Tibial nerve (tissue), 4 donors: ENCODE measurements at places on chromosomes 5 and 9.

DNA sequence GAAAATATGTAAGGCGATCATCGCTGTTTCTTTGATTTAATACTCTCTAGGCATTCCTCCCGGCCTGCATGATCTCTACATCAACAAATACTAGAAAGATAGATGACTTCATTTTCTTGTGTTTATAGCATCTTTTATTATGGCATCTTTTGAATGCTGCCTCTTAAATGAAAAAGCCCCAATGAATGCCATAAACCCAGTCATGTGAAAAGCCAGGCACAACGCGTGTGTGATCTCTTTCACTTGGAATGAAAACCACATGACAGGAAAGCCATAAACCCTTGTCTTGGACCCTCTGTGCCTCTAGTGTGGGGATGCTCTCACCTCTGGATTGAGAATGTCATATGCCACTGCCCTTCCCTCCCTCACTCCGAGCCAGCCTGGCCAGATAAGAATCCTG is 476.2 kb downstream of the SEMA5A start:
- DNase-seq = no peak

GRCh38 chr5:151388960-151389359 is 41.6 kb upstream of the SLC36A2 start:
- no peak for DNase-seq

DNA sequence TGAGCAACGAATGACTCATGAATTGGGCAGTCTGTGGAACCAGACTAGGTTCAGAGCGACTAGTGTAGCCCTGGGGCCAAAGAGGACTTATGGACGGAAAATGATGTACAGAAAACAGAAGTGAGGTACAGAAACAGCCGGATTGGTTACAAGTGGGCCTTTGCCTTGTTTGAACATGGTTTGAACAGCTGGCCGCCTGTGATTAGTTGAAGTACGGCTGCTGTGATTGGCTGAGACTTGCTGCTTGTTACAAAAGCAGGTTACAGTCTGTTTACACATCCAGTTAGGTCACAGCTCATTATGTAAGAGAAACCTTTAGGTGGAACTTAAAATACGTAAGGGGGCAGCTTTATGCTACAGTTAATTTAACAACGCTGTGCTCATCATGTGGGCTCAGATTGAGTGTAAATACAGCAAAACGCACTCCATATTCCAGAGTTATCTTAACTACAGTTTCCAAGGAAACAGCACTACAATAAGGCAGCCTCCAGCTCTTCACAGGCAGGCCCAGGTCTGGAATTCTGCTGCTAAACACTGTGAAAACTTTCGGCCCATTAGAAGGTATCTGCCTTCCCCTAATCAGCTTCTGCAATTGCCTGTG is 6.5 kb downstream of the AMACR start:
- no peak for DNase-seq

- DNase-seq = no peak
Observed at GRCh38 chr5:181192337-181193046, 12.5 kb downstream of the TRIM7 start.

- no peak for DNase-seq
Observed at GRCh38 chr9:68555437-68556150, 14.9 kb upstream of the TMEM252 start.

DNA sequence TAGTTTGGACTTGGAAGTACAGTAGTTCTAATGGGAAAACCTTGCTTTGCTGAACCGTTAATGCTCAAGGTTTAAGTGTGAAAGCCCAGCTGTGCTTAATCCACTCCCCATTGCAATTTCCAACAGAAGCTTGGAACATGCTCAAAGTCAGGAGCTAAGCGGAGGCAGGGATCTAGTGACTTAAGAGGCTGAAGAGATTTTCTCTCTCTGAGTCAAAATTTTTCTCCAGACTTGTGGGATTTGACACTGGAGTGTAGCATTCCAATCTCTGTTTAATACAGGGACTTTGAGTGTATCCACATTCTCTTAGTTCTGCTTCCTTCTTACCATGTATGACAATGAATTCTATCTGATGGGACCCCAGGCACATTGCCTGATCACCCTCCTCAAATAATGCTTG is 471.8 kb downstream of the KIF4B start:
- no peak for DNase-seq

- DNase-seq = no peak
Observed at GRCh38 chr5:127565586-127566270, 48.3 kb downstream of the PRRC1 start.

GRCh38 chr5:146327257-146327870 is 11.3 kb upstream of the POU4F3 start:
- no peak for DNase-seq

DNA sequence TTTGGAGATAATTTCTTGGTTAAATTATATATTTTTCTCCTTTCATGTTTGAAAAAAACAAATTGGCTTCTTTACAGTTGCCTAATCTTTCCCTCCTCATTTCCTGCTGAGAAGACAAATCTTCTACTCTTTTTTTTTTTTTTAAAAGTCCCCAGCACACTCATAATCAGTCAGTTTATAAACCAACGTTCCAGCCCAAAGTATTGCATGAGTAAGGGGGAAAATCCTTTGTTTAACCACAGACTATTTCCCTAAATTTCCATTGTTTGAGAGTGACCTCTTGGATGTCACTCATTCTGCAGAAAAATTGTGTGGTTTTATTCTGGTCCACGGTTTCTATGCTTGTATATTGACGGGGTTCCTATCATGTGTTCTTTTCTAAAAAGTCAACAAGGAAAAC is 55.1 kb upstream of the TLR4 start:
- DNase-seq = no peak

DNA sequence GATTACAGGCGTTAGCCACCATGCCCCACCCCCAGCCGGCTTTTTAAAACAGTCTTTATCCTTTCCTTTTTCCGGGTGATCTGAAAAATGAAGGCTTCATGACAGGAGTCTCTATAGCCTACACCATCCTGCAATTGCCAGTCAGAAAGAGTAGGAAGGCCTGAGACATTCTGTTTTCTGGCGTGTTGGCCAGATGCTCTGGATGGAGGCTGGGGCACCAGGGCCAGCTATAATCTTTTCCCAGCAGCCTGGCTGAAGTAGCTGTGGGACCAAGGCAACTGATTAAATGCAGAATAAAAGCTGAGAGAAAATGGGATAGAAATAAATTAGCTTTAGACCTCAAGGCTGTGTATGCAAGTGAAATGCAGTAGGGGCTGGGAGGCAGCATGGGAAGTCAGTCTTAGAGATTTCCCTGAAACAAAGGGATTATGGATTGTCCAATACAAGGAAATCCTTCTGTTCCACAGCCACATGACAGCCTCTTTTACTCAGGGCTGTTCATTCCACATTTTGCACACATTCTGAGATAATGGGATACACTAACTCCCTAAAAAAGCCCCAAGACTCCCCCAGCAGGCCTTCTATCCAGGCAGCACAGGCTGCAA is 116.0 kb upstream of the LRRTM2 start:
- DNase-seq = no peak

DNA sequence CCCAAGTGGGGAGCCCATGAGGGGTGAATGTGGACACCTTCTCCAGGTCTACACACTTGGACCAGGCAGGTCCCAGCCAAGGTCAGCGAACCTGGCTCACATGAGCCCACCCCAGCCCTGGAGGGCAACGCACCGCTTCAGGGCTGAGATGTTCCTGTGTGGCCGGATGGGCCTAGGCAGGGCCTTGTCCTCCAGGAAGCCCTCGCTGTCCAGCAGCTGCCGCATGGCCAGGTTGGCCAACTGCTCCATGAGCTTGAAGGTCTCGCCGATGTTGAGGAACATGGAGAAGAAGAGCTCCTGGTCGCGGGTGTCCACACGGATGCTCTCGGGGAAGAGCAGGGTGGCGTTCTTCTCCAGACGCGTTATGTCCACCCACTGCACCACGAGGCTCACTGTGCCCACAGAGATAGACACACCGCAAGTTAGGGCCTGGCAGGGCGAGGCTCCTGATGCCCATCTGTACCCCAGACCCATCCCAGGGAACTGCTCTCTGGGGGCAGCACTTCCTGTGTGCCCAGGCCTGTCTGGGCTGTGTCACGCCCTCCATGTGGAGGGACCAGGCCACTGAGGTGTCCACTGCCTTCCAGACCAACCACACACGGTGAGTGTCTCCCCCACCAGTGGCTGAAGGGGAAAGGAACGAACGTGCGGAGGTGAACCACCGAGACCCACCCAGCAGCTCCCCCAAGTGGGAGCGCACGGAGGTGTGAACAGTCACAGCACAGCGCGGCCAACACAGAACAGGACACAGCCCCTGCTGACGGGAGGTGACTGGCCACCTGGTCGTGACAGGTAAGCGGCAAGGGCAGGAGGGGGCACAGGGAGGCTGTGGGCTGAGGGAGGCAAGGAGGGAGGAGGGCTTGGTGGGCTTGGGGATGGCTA is 14.4 kb downstream of the TBC1D9B start:
- no peak for DNase-seq

GRCh38 chr5:145780982-145781381 is 54.2 kb downstream of the PRELID2 start:
- no peak for DNase-seq

DNA sequence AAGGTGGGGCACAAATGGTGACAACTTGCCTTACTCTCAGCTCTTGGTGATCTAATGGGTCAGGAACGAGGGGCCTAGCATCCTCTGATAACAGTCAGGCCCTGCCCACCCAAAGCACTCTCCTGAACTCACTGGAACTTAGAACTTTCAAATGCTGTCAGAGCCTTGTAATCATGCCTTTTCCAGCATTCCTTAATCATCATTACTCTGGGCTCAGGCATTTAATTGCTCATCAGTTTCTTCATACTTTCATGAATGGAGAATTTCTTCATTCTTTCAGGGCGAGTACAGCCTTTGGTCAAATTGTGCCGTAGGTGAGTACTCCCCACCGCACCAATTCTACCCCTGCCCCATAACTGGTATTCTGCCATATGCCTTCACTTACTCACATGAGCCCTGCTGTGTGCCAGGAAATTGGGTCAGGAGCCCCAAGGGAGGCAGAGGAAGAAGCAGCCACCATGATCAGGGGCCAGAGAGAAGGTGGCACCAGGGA is 30.2 kb upstream of the DUSP1 start:
- no peak for DNase-seq

DNA sequence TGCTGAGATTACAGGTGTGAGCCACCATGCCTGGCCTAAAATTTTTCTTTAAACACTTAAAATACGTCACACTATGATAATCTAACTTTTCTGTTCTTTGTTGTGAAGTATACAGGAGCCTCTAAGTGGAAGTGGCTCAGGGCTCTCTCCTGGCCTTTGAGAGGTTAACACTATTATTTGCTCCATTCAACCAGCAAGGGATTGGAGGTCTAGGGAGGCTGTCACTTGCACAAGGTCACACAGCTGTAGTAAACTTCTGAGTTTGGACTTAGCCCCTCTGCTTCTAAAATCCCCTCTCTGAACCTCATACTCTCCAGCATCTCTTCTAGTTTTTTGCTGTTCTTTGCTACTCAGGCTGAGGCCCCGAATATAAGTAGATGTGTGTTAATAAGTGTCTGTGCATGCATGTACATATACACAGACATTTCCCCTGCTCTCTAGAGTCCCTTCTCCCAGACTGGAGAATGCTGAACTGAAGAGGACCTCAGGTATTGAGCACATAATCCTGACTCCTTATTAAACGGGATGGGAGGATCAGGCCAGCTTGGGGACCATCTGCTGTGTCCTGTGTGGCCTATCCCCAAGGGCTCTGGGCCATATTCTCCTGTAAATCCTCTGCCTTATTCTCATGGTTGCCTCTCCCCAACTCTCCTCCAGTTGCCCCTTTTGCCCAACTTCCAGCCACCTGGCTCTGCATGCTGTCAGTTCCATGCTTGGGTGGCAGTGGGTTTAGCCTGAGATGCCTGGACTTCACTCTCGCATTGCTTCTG is 87.0 kb upstream of the SPRY4 start:
- DNase-seq = no peak

DNA sequence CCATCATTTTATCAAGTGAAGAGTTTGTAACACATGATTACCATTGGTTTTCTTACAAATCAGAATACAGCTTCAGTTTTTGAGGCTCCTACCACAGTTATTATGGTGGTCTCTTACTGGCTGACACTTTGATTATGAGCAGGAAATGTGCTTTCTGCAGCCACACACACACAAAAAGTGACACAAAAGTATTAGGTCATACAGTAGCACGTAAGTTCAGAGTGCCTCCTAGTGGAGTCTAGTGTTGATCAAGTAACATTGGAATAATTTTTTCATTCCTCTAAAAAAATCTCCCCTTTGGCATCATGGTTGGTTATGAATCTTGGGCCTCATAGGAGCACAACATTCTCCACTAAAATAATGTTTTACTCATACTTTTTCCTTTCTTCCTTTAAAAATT is 37.6 kb downstream of the PAM start:
- DNase-seq = no peak

- DNase-seq = no peak
Observed at GRCh38 chr9:135552698-135553171, 6.8 kb downstream of the OBP2A start.

DNA sequence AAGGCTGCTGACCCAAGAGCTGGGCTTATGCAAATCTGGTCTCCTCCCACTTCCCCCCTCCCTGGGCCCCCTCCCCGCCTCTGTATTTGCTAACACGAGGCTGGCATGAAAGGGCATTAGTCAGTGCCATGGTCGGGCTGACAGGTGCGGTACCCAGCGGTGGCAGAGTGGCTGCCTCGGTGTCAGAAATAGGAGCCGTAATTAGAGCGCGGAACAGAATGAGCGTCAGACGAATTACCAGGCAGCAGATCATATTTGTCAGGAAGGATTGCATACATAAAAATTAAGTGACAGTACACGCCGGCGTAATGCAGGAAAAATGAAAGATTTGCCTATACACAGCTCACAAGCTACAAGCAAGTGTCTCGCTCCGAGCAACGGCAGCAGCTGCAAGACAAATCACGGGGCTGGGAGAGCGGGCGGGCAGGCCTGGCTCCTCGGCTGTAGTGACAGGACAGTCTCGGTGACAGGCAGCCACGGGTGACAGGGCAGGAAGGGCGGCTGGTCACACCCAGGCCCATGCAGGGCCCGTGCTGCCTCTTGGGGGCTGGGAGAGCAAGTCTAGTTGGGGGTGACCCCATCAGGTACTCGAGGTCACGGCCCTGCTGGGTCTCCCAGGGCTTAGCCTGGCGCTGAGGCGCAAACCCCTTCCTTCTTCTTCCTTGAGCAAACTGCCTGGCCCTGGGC is 72.4 kb downstream of the NEK6 start:
- no peak for DNase-seq

DNA sequence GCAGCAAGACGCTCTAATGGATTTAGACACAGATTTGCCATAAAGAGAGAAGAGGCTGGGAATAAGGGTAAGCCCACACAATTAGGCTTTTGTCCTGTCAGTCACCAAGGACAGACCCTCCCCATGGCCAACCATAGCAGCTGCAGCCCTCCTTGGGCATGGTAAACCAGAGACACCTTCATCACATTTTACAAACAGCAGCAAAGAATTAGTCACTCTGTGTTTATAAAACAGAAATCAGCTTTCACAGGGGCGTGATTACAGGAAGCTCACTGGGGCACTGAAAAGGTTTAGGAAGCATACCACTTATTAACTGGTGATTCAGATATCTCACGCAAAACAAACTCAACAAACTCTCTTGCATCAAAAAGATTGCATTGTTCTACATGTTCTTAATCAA is 37.3 kb upstream of the ZNF622 start:
- DNase-seq = no peak

- no peak for DNase-seq
Observed at GRCh38 chr5:22431840-22432239, 421.3 kb downstream of the CDH12 start.

- no peak for DNase-seq
Observed at GRCh38 chr9:114604989-114605388, 6.1 kb upstream of the TMEM268 start.
